ENCODE measurements at places on chromosomes 5 and 9. TPM values are rescaled to one million over a fixed set of nuclear protein-coding genes. Genes with fewer than 3 reads are reported as not detected.

Gene DBH
- polyA plus RNA-seq = not detected

DNA sequence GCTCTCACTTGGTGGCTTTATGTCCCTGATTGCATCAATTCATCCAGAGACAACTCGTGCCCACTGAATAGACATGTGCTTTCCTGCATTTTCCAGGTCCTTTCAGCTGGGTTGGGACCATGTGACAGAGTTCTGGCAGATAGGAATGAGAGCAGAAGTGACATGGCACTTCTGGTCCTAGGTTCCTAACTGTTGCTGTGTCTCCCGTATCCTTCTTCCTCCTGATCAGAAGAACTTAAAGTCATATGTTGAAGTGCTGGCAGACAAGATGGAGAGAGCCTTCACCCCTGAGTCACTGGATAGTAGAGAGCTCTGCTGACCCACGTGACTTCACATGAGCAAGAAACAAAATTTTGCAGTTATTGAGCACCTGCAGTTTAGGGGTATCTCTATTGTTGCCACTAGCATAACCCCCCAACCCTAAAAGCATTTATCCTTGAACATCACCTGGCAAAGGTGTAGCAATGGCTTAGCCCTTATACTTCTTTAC is 80.0 kb downstream of the NREP start:
- H3K27me3 ChIP-seq = no peaks in the 10 kb centered on the region
- H3K4me1 ChIP-seq = peaks cover 21% of the 10 kb centered on the region
- no peak overlapping the region for H3K4me3 ChIP-seq
- no peak overlapping the region for H3K27ac ChIP-seq
- DNase-seq = no peak

DNA sequence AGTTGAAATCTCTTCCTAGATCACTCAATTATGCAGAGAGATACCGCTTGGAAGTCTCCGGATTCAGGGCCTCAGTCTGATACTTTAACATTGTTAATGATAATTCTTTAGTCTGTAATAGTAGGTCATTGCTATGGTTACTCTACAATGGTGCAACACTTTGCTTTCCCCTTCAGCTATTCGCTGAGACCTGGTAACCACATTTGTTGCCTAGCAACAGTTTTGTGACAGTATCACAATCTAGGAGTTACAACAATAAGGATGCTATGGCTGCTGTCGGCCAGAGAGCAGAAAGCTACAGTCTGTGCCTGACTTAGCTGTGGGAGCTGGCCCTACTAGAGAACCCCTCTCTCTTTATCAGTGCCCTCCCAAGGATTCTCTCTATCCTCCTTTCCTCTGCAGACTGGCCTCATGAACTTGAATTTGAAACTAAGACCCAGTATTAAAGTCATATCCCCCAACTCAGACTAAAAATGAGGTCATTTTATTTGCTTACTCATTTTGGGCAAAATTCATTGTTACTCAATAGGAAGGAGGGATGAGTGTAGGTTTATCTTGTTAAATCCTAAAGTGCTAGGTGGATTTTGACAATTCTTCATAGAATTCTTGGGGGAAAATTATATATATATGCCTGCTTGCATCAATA is 39.3 kb downstream of the NR2F1 start:
- H3K27me3 ChIP-seq = no peaks in the 10 kb centered on the region
- H3K4me1 ChIP-seq = peaks cover 7% of the 10 kb centered on the region
- no peak overlapping the region for H3K4me3 ChIP-seq
- no peak for DNase-seq

- H3K4me3 ChIP-seq = no peak overlapping the region
- no peaks in the 10 kb centered on the region for H3K4me1 ChIP-seq
- H3K27me3 ChIP-seq = no peaks in the 10 kb centered on the region
- no peak overlapping the region for H3K27ac ChIP-seq
These were observed 29.2 kb downstream of the ANKS6 start for GRCh38 chr9:98767196-98767595.

- DNase-seq = no peak
- peak overlapping the region; percentile 50 for H3K27ac ChIP-seq
- H3K4me1 ChIP-seq = peaks cover 36% of the 10 kb centered on the region
- H3K4me3 ChIP-seq = no peak overlapping the region
These were observed 90.1 kb upstream of the DMRT1 start for GRCh38 chr9:751137-752051.

Gene FAM174A
- polyA plus RNA-seq = 15.2 TPM

DNA sequence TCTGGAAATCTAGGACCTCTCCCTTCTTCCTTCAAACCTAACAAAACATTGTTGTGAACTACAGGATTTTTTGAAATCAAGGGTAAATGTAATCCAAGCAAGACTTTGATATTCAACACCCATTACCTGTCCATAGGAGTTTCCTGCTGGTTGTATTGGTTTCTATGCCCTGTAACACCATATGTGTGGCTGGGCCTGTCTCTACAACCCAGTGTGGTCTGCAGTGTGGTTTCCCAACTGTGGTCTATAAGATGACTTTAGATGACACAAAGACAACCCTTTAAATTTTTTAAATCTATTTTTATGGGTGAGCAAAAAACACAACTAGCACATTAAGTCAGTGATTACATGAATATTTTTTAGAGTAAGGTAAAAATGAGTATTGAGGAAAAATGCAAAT is 93.1 kb downstream of the SMIM15 start:
- H3K27ac ChIP-seq = no peak overlapping the region
- H3K27me3 ChIP-seq = no peaks in the 10 kb centered on the region
- H3K36me3 ChIP-seq = no peaks in the 10 kb centered on the region
- no peak overlapping the region for H3K4me3 ChIP-seq

GRCh38 chr9:108271646-108272348 is 584.0 kb downstream of the ACTL7B start:
- H3K36me3 ChIP-seq = no peaks in the 10 kb centered on the region
- no peaks in the 10 kb centered on the region for H3K4me1 ChIP-seq
- H3K27me3 ChIP-seq = no peaks in the 10 kb centered on the region
- peak; percentile 7 for DNase-seq

Gene TAF11L5
- polyA plus RNA-seq = not detected

Gene TERT
- polyA plus RNA-seq = not detected

Gene PCDHGA12
- 3.2 TPM for polyA plus RNA-seq

Gene TAF1L
- polyA plus RNA-seq = not detected

GRCh38 chr5:178112545-178112944 is 787 bp upstream of the N4BP3 start:
- no peak for DNase-seq
- H3K27ac ChIP-seq = no peak overlapping the region
- no peaks in the 10 kb centered on the region for H3K27me3 ChIP-seq
- no peak overlapping the region for H3K4me3 ChIP-seq

Gene PAEP
- polyA plus RNA-seq = not detected

Gene DNAH5
- polyA plus RNA-seq = 0.23 TPM

Gene IL3
- polyA plus RNA-seq = not detected

GRCh38 chr9:24011009-24011717 is 185.1 kb upstream of the ELAVL2 start:
- no peak overlapping the region for H3K4me3 ChIP-seq
- H3K27me3 ChIP-seq = no peaks in the 10 kb centered on the region
- no peak for DNase-seq
- H3K4me1 ChIP-seq = no peaks in the 10 kb centered on the region
- H3K36me3 ChIP-seq = no peaks in the 10 kb centered on the region

GRCh38 chr9:37002413-37003217 is 31.5 kb downstream of the PAX5 start:
- peaks cover 74% of the 10 kb centered on the region for H3K27me3 ChIP-seq
- no peak for DNase-seq
- H3K27ac ChIP-seq = no peak overlapping the region
- no peak overlapping the region for H3K4me3 ChIP-seq
- no peaks in the 10 kb centered on the region for H3K36me3 ChIP-seq

DNA sequence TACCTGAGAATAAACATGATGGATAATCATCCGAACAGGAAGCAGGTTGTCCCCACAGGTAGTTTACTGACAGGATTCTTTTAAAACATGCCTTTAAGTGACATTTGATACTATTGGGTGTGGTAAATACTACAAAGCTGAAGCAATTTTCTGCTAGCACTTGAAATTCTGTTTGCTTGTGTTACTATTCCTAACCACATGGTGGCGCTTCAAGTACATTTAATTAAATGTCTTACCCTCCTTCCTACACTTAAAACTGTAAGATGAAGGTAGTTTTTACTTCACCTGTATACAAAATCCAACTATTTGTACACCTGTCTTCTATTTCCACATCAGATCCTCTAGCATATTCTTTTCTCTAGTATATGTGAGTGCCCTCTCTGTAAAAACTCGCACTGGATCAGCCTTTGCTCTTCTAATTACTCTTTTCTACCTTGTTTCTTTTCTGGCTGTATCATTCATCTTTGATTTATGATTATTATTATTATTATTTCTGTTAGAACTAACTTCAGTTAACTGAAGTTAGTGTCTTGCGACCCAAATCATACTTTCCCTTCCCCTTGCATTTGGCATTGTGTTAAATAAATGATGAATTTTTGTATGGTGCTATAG is 18.4 kb downstream of the SLC25A46 start:
- peaks cover 13% of the 10 kb centered on the region for H3K36me3 ChIP-seq
- DNase-seq = peak; percentile 62
- H3K4me3 ChIP-seq = no peak overlapping the region
- H3K4me1 ChIP-seq = no peaks in the 10 kb centered on the region
- H3K27ac ChIP-seq = no peak overlapping the region
- H3K27me3 ChIP-seq = no peaks in the 10 kb centered on the region

GRCh38 chr5:164868761-164869160 is 1363.3 kb downstream of the MAT2B start:
- no peak for DNase-seq
- no peaks in the 10 kb centered on the region for H3K4me1 ChIP-seq
- no peaks in the 10 kb centered on the region for H3K36me3 ChIP-seq
- no peaks in the 10 kb centered on the region for H3K27me3 ChIP-seq
- no peak overlapping the region for H3K27ac ChIP-seq
- H3K4me3 ChIP-seq = no peak overlapping the region

Gene EPB41L4A
- polyA plus RNA-seq = 4.2 TPM

DNA sequence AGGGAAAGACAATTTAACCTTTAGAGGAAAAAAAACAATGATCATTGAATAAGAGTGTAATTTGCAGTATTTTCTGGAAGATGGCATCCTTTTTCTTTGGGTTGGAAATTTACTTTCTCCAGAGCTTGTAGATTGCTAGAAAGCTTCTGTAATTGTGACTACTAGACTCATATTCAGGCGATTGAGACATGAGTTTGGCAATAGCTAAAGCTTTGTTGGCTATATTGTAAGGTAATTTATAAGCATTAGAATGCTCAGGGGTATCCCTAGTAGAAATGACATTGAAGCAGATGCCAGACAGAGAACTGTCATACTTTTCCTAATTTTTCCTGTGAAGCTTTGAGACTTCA is 115.3 kb downstream of the UNC13B start:
- peak overlapping the region; percentile 79 for H3K27ac ChIP-seq
- H3K4me3 ChIP-seq = no peak overlapping the region
- DNase-seq = peak; percentile 17
- H3K4me1 ChIP-seq = peaks cover 40% of the 10 kb centered on the region

DNA sequence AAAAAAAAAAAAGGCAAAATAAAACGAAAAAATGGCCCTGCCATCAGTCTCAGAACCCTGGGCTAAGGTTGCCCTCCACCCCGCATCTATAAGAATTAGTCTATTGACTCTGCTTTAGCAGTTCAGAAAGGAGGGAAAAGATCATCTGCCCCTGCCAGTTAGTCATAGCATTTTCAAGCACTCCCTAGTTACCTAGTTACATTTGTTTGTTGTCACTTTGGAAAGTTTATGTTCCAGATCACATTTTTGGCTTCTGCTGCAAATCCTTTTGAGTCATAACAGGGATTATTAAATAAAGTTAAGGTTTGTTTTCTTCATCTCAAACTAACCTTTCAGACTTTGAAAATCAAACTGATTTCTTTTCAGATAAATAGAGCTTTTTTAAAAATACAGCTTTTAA is 52.1 kb downstream of the AQP7 start:
- H3K4me1 ChIP-seq = peaks cover 9% of the 10 kb centered on the region
- peak; percentile 43 for DNase-seq
- no peak overlapping the region for H3K4me3 ChIP-seq
- H3K27ac ChIP-seq = no peak overlapping the region

DNA sequence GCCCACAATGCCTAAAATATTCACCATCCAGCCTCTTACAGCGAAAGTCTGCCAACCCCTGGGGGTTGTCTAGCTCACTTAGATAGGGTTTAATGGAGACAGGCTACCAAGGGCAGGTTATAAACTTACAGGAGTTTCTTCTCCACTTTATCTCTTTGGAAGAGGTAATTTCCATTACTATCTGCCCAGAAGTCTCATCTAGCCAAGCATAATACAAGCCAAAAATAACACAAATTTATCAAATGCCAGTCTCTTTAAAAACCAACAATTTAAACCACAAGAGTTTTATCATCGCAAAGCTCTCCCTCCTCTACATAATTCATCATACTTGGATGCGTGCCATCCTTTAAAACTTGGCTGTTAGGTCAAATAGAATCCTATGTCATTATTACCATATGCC is 6.2 kb downstream of the RBM22 start:
- H3K36me3 ChIP-seq = peaks cover 51% of the 10 kb centered on the region
- peaks cover 8% of the 10 kb centered on the region for H3K4me1 ChIP-seq
- DNase-seq = no peak
- no peaks in the 10 kb centered on the region for H3K27me3 ChIP-seq
- H3K4me3 ChIP-seq = no peak overlapping the region
- no peak overlapping the region for H3K27ac ChIP-seq

GRCh38 chr5:93791518-93791972 is 50.1 kb upstream of the POU5F2 start:
- no peaks in the 10 kb centered on the region for H3K27me3 ChIP-seq
- peak; percentile 95 for DNase-seq
- H3K36me3 ChIP-seq = no peaks in the 10 kb centered on the region

- no peaks in the 10 kb centered on the region for H3K27me3 ChIP-seq
- no peak overlapping the region for H3K27ac ChIP-seq
- H3K4me3 ChIP-seq = no peak overlapping the region
- H3K36me3 ChIP-seq = no peaks in the 10 kb centered on the region
- H3K4me1 ChIP-seq = no peaks in the 10 kb centered on the region
- DNase-seq = no peak
These were observed 46.2 kb upstream of the TUSC1 start for GRCh38 chr9:25724424-25724823.

GRCh38 chr9:95067897-95068296 is 249.6 kb downstream of the FANCC start:
- DNase-seq = no peak
- H3K4me1 ChIP-seq = no peaks in the 10 kb centered on the region
- no peak overlapping the region for H3K4me3 ChIP-seq
- peaks cover 15% of the 10 kb centered on the region for H3K36me3 ChIP-seq
- H3K27me3 ChIP-seq = no peaks in the 10 kb centered on the region

DNA sequence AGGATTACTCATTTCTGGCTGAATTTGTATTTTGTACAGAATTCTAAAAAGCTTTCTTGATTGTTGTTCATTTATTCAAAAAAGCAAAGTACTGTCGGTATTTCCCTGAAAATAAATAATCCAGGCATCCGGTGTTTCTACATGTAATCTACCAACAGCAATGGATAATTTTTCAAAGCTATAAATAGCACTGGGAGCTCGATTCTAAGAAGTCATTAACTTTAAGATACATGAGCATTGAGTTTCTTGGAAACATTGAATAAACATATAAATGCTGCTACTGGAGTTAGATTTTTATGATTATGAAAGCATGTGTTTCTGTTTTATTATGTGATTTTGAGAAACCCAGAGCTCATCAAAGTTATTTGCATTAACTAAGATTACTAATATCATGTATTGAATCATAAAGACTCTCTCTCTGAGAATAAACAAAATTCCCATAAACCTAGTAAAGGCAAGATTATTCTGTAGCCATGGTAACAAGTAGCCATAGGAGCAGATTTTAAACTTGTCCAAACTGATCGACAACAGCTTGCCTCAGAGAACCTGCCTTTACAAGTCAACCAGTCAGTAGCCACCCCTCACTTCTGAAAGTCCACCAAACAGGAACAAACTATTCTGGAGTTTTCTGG is 197.0 kb downstream of the DRD1 start:
- H3K27ac ChIP-seq = no peak overlapping the region
- H3K4me1 ChIP-seq = no peaks in the 10 kb centered on the region
- no peaks in the 10 kb centered on the region for H3K27me3 ChIP-seq
- H3K36me3 ChIP-seq = no peaks in the 10 kb centered on the region
- no peak for DNase-seq
- no peak overlapping the region for H3K4me3 ChIP-seq
